ENCODE measurements at places on chromosomes 11 and 22. TPM values are rescaled to one million over a fixed set of nuclear protein-coding genes. Genes with fewer than 3 reads are reported as not detected.
A peak's percentile ranks its signal among the peaks of the same experiment; 100 is the strongest.

APOA5 gene
- not detected for total RNA-seq

- no peak for DNase-seq
These were observed 628.3 kb downstream of the BUD13 start for GRCh38 chr11:116144387-116144958.

DNA sequence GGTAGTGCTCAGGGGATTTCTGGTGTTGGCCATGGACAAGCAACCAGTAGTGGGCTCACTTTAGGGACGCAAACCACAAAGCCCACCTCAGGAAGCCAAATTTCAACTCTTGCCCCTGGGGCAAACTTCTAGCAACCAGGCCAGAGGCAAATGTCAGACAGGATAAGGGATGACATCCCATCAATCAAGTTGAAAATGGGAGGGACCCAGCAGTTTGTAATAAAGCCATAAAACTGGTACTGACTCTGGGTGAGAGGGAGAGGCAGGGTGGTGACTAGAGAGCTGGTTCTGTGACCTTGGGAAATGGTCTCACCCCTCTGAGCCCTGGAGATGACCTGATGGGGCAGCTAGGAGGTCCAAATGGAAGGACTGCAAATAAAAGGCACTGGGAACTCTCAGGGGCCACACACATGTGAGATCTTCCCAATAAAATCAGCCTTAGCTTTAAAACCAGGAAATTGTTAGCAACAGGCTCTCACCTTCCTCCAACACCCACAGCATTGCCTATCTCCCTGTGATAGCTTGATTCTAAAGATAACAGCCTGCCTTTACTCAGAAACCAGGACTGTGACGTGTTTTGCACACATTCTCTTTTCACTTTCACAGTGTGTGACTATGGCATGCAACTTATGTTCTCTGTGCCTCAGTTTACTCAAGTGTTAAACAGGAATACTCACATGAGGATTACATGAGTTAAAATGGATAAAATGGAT is 6.4 kb upstream of the TBC1D10A start:
- no peak for DNase-seq

DNA sequence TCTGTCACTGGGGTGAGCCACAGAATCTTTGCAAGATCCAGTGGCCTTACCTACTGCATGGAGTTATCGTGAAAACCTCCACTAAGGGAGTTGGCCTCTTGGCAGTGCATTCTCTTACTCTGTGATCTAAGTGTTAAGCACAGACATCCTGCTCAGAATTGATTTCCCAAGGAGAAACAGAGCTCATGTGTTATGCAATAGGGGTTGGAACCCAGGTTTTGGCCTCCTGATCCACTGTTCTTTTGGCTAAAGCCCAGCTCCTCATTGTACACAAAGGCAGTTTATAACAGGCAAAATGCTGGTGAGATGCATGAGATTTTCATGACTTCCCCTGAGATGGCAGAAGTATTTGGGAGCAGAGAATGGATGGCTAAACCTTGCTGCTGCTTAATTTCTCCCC is 11.8 kb downstream of the DTX4 start:
- DNase-seq = no peak

DNA sequence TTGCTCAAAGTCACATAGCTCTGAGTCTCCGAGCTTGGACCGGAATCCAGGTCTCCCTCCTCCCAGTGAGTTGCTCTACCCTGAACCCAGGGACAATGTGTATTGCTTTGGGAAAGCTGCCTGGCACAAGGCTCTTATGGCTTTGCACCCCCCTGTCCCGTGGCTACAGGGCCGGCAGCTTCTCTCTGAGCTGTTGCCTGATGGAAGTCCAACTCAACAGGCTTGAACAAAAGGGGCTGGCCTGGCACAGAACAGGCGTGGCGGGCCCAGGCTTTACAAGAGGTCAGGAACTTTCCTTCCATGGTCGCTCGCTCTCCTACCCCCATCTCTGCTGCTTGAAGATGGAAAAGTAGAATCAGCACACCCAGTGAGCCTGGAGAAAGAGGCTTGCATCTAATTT is 34.3 kb downstream of the MYEOV start:
- DNase-seq = no peak

- no peak for DNase-seq
These were observed 3.8 kb downstream of the IFITM5 start for GRCh38 chr11:295351-296170.

- DNase-seq = peak; percentile 62
These were observed at the start of gene TIRAP for GRCh38 chr11:126282736-126283591. Gene TIRAP, plus strand, starts transcription at chr11:126283093. Its CDS starts 7,802 bp downstream, at chr11:126290895.

- DNase-seq = peak; percentile 21
These were observed 15.0 kb upstream of the CYB5R2 start for GRCh38 chr11:7688238-7688826.

OR5AP2 gene
- total RNA-seq = not detected

DNA sequence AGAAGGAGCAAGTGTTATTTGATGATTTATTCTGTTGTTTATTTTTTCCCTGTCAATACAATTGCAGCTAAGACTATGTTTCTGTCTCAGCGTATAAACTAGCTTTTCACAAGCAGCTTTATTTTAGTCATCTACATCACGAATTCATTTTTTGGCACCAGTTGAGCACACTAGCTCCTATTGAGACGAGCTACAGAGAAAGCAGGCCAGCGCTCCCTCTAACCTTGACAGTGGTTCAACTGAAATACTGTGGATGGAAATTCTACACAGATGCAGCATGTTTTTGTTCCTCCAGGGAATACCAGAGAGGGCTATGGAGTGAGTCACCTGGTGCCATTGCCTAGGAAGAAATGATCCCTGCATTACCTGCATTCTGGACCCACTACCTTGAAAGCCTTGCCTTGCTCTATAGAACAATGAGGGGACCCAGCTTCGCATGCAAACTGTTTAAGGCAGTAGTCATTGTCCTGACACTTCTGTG is 108.2 kb upstream of the ARHGAP42 start:
- DNase-seq = no peak

- DNase-seq = no peak
These were observed 14.9 kb downstream of the BRSK2 start for GRCh38 chr11:1404461-1405185.

AKIP1 gene
- total RNA-seq = 36.5 TPM

DNA sequence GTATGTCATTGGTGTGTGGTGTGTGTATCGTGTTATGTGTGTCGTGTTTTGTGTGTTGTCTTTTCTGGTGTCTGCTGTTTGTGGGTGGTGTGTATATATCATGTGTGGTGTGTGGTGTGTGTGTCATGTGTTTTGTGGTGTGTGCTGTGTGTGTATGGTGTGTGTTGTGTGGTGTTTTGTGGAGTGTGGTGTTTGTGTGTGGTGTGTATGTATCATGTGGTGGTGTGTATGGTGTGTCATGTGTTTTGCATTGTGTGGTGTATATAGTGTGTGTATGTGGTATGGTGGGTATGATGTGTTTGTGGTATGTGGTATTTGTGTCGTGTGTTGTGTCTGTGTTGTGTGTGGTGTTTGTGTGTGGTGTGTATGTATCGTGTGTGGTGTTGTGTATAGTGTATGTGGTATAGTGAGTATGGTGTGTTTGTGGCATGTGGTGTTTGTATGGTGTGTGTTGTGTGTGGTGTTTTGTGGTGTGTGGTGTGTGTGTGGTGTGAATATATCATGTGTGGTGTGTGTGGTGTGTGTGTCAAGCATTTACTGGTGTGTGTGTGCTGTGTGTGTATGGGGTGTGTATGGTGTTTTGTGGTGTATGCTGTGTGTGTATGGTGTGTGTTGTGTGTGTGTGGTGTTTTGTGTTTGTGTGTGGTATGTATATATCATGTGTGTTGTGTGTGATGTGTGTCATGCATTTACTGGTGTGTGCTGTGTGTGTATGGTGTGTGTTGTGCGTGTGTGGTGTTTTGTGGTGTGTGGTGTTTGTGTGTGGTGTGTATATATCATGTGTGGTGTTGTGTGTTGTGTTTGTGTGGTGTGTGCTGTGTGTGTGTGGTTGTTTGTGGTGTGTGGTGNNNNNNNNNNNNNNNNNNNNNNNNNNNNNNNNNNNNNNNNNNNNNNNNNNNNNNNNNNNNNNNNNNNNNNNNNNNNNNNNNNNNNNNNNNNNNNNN is 12.7 kb downstream of the PIM3 start:
- no peak for DNase-seq

DNA sequence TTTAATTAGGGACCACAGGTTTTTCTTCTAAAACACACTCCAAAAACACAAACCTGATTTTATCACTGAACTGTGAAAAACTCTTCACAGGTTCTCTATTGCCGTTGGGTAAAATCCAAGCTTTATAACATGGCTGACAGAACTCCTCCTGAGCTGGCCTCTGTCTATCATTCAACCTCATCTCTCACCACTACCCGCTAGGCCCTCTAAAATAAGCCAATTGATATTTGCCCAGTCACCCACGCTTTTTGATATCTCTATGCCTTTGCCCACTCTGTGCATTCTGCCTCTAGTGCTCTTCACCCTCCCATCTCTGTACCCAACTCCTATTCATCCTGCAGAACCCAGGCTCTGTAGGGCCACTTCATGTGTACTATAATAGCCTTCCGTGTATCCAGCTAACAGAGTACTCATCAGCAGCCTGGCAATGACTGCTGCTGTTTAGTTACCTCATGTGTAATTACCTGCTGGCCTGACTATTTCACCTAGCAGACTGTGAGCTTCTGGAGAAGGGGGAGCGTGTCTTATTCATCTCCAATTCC is 1.1 kb upstream of the CNGA4 start:
- DNase-seq = no peak

- DNase-seq = no peak
These were observed 5.1 kb downstream of the SCN4B start for GRCh38 chr11:118147502-118147901.

PDGFD gene
- not detected for total RNA-seq

DNA sequence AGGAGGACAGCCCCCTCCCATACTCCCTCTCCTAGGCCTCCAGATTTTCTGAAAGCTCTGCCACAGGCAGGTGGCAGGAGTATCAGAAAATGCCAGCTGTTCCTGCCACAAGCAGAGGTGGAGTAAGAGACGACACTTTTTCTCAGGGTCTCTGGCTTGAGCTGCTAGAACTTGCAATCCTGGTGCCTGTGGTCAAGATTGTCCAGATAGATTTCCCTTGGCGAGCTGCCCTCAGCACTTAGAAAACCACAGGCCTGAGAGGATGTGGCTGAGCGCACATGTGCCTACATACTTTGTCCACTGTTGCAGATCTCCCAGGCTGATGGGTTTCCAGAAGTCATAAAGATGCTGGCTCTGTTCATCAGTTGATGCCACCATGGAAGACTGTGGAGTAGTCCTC is 65.7 kb upstream of the NAV2 start:
- peak; percentile 98 for DNase-seq

ZBED5 gene
- total RNA-seq = 29.1 TPM

TYR gene
- total RNA-seq = 2.0 TPM

GDPD5 gene
- total RNA-seq = 1.5 TPM

KRTAP5-9 gene
- total RNA-seq = not detected

BEST1 gene
- 0.10 TPM for total RNA-seq

GRCh38 chr11:8055836-8056526 is 25.0 kb upstream of the TUB start:
- DNase-seq = no peak

DNA sequence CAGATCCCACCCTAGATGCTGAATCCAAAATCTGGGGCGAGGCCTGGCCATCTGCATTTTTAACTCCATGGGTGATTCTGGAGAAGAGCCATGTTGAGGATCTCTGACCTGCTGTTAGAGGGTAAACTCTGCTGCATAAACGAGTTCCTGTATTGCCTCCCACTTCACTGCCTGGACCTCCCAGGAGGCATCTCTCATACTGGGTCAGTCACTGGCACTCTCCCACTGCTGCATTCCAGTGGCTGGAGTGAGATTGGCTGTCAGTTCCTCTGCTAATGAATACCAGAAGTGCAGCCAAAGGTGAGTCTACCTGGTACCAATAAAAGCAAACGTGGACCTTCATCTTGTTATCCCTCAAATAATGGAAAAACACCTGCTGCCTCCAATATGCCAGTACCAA is 10.3 kb downstream of the POLDIP3 start:
- DNase-seq = no peak

- no peak for DNase-seq
These were observed 2.4 kb upstream of the FGF3 start for GRCh38 chr11:69821511-69822040.

OR10D3 gene
- not detected for total RNA-seq

DNA sequence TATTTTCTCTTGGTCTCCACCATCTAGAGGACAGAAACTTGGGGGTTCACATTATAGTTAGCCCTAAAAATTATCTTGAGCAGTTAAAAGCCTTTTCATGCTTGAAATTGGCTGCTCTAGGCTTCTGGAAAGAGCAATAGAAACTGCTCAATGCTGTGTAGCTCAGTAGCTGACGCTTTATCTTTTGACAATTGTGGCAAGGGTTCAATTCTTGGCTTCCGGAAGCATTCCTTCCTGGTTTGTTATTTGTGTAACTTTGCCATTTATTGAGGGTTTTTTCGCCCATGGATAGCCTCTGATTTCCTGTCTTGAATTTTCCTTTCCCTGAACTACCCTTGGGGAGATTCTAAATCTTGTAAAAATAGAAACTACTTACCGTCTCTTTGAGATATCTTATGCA is 10.3 kb upstream of the OR56A1 start:
- no peak for DNase-seq

DNA sequence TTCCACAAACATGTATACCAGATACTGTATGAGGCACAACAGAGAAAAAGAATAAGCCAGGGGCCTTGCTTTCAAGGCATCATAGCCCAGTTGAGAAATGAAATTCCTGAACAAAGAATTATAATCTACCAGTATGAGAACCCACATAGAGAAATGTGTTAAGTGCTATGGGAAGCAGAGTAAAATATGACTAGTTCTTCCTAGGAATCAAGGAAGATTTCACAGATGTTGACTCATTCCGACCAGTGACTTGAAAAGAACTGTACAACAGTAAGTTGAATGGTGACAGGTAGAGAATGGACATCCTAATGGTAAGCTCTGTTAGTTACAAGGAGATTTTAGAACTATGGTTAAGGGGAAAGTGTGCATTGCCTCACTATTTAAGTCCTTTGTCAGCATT is 102.6 kb downstream of the TRIM44 start:
- no peak for DNase-seq

PAX6 gene
- total RNA-seq = 29.2 TPM

DNA sequence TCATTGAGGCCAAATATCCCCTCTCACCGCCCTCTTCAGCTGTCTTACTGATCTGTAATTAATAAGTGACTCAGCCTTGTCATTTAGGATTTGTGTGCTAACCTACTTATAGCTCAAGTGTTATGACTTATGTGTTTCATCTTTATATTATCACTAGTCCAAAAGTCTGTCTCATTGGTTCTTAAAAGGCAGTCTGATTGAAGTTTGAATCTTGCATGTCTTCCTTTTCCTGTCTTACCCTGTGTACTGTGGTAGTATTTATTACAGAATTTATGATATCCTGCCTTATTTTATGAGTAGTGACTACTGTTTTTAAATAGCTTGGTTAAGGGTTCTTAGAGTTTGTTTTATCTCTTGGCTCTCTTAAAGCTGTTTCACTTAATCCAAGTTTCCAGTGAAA is 6.3 kb downstream of the DEPDC7 start:
- no peak for DNase-seq

Measured in RPMI7951 (cell line).